NCI-H345 (cell line): ENCODE measurements at places on chromosomes 1 and 21.

DNA sequence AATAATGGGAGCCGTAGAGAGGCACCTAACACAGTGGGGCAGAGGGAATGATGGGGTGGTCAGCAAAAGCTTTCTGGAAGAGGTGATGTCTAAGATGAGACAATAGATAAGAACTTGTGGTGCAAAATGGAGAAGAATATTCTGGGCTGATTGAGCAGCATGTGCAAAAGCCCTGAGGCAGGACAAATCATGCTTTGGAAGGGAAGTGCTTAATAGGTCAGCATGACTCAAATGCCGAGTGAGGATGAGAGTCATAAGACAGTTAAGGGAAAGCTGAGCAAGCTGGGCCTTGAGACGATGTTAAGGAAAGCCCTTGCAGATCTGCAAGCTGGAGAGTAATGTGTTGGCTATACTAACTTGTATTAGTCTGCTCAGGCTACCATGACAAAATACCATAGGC is 37.3 kb upstream of the ASB17 start:
- no peak for DNase-seq

GRCh38 chr1:26035959-26036755 is 9.8 kb downstream of the SLC30A2 start:
- DNase-seq: peak; percentile 65

- no peak for DNase-seq
Observed at GRCh38 chr21:46080171-46081021, 17.5 kb upstream of the COL6A2 start.

- no peak for DNase-seq
Observed at GRCh38 chr1:162706003-162706402, 73.7 kb downstream of the DDR2 start.

DNA sequence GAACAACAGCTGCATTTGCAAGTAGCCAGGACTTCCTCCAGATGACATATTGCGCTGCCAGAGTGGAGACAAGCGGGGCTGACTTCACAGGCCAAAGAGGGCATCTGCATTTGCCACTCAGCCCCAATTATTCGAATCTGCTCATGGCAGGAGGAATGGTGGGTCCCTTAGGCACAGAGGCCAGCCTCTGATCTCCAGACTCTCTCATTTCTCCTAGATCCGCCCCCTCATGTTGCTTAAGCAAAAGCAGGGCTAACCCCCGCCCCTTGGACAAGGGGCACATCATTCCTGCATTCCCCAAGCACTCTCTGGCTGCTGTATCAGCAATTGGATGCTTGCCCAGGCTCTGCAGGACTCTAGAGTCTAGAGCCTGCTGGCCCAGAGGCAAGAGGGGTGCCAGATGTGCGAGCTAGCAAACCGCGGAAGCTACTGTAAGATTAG is 262.4 kb downstream of the ST6GALNAC3 start:
- peak; percentile 88 for DNase-seq

- no peak for DNase-seq
Observed at GRCh38 chr1:177995369-177995768, 25.5 kb upstream of the SEC16B start.

GRCh38 chr1:37482004-37482785 is 7.8 kb downstream of the ZC3H12A start:
- DNase-seq: no peak

GRCh38 chr1:202781180-202781579 is 27.0 kb downstream of the KDM5B start:
- DNase-seq: no peak

- no peak for DNase-seq
Observed at GRCh38 chr1:205676597-205676996, 3.7 kb downstream of the SLC45A3 start.

DNA sequence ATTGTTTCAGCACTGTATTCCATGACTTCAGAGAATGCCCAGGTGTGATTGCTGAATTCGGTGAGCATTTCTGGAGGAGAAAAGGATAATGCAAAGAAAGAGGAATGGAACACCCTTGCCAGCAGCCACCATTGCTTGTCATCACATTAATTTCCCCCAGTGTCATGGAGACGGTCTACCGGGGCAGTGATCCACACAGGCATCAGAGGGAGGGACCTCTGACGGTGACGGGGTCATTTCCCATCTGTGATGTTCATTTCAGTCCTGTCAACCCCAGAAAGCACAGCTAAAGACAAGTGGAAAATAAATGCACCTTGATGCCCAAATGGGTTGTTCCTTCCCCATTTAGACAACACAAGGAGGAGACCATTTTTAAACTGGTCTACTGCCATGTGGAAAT is 376.4 kb downstream of the PCP4 start:
- DNase-seq: no peak

DNA sequence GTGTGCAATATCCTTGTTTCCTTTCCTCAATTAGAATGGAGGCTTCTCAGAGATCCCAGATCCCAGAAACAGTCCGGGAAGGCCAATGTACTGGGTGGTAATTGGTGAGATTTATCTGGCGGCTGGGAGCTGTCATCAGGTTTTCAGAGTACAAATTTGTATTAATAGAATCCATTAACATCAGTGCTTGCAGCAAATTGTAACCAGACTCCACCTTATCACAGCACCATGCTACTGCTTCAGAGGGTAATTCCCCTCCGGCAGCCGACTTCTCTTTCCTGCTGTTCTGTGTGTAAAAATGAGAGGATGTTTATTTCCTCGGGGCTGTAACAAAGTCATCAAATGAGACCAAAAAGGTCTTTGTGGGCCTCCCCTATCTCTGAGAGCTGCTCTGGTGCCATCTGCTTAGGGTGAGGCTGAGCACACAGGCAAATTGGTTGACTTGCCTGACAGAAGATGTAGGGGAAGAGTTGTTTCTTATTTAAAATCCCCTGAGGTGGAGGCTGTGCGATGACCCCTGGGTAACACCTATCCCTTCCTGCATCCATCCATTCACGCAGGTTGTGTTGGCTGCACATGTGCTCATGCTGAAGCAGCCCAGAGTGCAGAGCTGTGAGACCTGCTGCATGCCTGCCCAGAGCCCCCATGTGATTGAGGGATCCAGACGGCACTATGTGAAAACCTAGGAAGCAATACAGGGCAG is 19.2 kb downstream of the NFASC start:
- DNase-seq: no peak

GRCh38 chr21:40271164-40271563 is 403.9 kb downstream of the PCP4 start:
- no peak for DNase-seq

- DNase-seq: peak; percentile 29
Observed at GRCh38 chr1:161367684-161368400, at the start of gene CFAP126. CFAP126 (minus strand) TSS chr1:161367876; CDS start chr1:161367868, 8 bp downstream.

DNA sequence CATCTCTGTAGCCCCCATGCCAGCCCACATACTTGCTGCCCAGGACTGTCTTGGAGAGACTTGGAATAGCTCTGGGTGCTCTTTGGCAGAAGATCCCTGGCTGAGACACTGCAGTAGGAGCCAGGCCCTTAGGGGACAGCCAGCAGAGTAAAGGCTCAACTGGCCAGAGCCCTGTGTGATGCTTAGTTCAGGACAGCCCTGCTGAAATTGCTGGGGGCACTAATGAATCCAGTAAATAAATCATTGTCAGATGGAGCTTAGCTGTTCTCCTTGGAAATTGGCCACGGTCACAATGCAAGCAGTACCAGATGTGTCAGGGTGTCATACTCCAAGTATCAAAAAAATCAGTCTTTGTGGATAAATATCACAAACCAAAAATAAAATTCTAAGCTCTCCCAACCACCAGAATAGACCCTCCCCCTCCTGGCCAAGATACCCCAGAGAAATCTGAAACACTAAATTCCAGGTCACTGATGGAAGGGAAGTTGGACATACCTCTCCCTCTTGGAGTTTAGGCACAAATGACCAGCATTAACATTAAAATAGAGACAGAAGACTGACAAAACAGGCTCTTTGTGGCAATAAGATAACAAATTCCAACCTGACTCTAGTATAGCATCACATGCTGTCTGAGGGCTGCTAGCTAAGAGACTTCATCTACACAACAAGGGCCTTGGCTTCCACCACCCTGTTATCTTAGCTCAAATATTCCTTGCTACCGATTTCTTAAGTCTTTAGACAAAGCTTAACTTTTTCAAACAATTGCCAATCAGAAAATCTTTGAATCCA is 83.2 kb upstream of the DNAH14 start:
- no peak for DNase-seq

DNA sequence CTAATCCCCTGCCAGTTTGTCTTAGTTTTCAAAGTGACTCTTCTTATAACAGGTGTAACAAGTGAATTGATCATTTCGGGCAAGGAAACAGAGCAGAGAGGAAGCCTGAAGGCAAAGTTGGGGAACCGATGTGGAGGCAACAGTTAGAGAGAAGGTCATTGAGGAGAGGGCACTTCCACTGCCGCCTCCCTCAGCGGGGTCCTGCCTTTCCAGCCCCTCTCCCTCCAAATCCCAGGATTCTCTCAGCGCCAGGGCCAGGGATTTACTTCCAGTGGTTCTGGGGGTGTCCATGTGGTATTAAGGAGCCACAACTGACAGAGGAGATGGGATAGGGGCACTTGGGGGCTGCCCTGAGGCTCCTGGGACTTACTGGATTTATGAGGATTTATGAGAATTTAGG is 39.7 kb upstream of the PDE9A start:
- DNase-seq: no peak

- no peak for DNase-seq
Observed at GRCh38 chr1:231037585-231038517, 2.2 kb downstream of the FAM89A start.

GRCh38 chr1:28971980-28972771 is 57.8 kb downstream of the EPB41 start:
- no peak for DNase-seq

GRCh38 chr1:27153927-27154358 is 982 bp downstream of the SLC9A1 start:
- no peak for DNase-seq

GRCh38 chr1:25068829-25069228 is 138.8 kb upstream of the RUNX3 start:
- DNase-seq: no peak

- DNase-seq: no peak
Observed at GRCh38 chr21:42414066-42414465, 10.4 kb downstream of the UBASH3A start.

GRCh38 chr1:88956003-88956402 is 36.4 kb downstream of the KYAT3 start:
- DNase-seq: no peak

GRCh38 chr1:158730453-158730852 is 9.9 kb upstream of the OR6K3 start:
- DNase-seq: no peak

- DNase-seq: peak; percentile 22
Observed at GRCh38 chr1:179870870-179871269, 6.7 kb downstream of the TOR1AIP2 start.

- no peak for DNase-seq
Observed at GRCh38 chr1:239125893-239126292, 260.5 kb upstream of the CHRM3 start.

GRCh38 chr1:209416039-209416438 is 167.5 kb upstream of the CAMK1G start:
- no peak for DNase-seq

DNA sequence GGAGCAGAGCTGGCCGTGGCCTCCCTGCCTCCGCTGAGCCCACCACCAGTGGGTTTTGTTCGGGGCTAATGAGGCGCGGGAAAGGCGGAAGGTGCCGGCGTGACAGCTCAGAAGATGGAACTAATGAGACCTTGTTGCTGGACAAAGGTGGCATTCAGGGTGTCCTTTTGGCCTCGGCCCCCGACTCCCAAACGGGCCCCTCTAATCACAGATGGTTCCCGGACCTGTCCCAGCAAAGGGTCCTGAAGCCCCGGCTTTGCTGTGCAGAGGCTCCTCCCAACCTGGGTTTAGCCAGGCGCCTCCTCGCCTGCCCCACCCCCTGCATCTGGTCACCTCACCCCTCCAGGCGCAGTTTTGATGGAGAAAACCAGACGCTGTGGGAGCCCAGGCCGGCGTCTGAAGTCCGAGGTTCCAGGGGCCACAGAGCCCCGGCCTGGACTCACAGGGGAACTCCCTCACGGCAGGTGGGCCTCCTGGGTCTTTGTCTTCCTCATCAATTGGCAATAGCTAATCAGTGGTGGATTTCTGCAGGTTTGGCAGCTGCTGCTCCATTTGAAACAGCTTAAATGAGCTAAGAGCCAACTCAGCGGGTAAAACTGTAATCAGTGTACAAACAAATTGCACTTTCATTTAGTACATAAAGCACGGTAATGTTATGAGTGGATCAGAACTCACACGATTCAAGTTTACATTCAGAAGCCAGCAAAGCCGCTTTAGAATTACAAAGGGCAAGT is 44.3 kb upstream of the ADARB1 start:
- DNase-seq: no peak

DNA sequence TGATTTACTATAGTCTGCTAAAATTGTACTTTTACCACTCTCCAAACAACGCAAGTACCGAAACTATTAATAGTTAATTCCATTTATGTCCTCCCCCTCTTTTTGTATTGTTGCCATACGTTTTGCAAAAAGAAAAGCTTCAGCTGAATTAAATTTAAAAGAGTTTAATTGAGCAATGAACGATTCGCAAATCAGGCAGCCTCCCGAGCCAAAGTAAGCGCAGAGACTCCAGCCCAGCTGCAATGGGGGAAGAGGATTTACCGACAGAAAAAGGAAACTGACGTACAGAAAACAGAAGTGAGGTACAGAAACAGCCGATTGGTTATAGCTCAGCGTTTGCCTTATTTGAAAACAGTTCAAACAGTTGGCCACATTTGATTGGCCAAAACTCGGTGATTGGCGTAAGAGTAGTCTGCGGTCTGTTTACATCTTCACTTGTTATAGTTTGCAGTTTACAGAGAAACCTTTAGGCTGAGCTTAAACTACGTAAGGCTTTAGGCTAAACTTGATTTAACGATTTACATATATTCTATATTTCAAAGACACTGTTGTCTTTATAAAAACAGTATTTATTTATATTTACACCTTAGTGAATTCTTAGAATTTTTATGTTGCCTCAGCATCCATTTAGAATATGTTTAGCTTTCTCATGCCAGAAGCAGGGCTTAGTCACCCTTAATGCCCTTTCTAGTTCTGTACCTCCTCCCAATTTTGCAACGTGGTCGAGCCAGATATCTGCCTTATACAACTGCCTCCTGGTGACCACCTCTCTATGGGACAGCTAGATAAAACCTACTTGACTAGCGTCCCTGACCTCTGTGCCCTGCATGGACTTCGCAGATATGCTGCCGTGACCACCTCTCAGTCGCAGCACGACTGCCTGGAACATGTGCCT is 23.8 kb downstream of the CR1 start:
- no peak for DNase-seq

DNA sequence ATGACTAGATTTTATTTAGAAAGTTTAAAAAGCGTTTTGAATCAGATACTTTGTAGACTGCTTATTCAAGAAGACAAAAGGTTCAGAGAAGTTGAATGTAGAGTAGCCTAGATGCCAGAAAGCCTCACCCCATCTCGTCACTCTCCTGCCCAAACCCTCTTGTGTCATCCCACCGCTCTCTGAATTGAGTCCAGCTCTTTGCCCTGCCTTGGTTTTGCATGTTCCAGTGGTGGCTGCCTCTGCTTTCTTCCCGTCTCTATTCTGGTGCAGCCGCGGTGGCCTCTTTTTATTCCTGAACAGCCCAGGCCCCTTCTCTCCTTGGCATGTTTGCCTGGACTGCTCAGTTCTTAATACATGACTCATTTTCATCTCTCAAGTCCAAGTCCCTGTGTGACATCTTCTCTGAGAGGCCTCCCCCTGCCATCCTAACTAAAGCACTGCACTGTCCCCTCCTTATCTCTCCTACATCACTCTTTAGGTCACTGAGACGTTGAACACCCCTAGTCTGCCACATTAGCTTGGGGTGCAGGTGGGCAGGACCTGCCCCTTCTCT is 22.9 kb downstream of the PRDM2 start:
- no peak for DNase-seq

GRCh38 chr1:224495866-224496265 is 61.3 kb upstream of the WDR26 start:
- no peak for DNase-seq
